ENCODE measurements at places on chromosomes 12 and 14.

DNA sequence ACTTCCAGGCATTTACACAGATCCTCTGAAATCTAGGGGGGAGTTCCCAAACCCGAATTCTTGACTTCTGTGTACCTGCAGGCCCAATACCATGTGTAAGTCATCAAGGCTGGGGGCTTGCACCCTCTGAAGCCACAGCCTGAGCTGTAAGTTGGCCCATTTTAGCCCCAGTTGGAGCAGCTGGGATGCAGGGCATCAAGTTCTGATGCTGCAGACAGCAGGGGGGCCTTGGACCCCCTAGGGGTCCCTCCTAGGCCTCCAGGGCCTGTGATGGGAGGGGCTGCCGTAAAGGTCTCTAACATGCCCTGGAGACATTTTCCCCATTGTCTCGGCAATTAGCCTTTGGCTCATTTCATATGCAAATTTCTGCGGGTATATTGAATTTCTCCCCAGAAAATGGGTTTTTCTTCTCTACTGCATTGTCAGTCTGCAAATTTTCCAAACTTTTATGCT is 59.5 kb downstream of the LRIG3 start:
- no peak for DNase-seq

GRCh38 chr12:108915632-108916133 is 35.8 kb downstream of the DAO start:
- no peak for DNase-seq

GRCh38 chr14:51822499-51822898 is 37.9 kb upstream of the GNG2 start:
- no peak for DNase-seq

- DNase-seq = no peak
Measured at GRCh38 chr12:121939186-121939585, 20.8 kb downstream of the CFAP251 start.

GRCh38 chr12:124703856-124704255 is 136.4 kb upstream of the NCOR2 start:
- no peak for DNase-seq

DNA sequence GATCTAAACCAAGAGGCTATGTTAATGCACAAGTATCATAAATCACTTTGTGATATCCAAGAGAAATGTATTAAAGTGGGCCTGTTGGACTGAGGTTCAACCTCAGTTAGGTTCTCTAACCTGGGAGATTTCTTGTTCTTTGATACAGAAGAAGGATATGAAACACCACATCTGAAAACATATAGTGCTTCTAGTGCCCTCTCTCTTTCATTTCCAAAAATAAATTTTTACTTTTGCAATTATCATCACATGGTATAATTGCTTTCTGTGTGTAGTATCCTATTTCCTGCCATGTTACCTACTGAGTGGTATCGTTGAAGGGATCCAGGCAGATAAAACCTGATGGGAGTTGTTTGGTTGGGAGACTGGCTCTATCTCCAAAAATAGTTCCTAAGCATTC is 264.9 kb downstream of the CCER1 start:
- DNase-seq = no peak

DNA sequence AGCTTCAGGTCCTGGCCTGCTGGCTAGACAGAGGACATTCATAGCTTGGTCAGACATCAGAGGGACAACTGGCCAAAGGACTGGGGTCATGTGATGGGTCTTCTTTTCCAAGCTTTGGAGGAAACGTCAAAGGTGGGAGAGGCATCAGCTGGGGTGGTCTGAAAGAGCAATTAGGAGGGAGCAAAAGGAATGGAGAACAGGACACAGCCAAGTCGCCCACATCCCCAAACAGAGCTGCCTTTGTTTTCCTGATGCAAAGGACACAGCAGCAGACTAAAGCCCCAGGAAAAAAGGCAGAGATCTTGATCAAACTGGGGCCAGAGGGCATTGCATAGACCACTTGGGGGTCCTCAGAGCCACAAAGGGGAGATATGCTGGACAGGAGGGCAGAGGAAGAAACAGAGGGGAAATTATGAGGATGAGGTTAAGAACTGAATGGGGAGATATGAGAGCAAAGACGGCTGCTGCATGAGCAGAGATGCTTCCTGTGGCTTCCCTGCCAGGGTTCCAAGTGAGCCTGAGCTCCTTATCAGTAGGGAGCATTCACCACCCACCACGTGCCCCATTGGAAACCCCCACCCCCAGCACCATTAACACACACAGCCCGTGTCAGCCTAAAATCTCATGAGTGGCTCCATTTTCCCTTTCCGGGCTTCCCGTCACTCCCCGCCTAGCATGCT is 62.4 kb downstream of the ANO2 start:
- no peak for DNase-seq

DNA sequence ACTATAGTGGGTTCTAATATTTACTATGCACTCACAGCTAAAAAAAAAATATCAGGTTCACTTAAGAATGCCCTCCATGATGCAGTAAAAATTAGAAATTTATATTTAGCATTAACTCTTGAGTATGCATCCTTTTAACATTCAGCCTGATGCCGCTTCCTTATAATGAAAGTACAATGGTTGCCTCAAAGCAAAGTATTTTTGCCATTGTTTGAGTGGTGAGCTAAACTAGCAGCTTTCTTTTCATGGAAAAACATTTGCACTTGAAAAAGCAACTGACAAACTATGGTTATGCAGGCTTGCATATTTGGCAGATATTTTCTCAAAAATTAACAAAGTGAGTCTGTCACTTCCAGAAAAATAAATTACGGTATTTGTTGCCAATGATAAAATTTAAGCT is 188.6 kb downstream of the SLC6A15 start:
- DNase-seq = no peak

- DNase-seq = no peak
Measured at GRCh38 chr12:6699989-6700645, 498 bp downstream of the PIANP start.

GRCh38 chr12:3977621-3978020 is 104.4 kb upstream of the PARP11 start:
- DNase-seq = no peak

Data from stimulated activated CD4-positive, alpha-beta T cell treated with anti-CD3 and anti-CD28 coated beads, Interleukin-15, amount 100 ng/mL, for 1 hour (primary cell).